ENCODE measurements at places on chromosomes 4 and X.

DNA sequence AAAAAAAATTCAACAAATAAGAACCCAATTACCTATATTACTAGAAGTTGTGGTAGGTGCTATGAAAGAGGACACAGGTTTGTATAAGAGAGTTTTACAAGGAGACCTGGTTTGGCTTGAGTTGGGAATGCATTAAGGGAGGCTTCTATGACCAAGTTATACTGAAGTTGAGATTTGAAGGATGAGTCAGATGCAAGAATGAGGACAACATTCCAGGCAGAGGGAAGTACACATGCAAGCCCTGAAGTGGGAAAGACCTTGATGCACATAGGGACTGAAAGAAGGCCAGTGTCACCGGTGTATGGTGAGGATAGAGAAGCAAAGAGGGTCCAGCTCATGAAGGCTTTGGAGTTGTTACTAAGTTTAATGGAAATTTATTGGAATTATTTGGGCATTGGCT, 52.2 kb downstream of the ANK2 start:
- DNase-seq: no peak

- DNase-seq: no peak
Observed at GRCh38 chr4:71151054-71151453, 157.6 kb downstream of the DCK start.

DNA sequence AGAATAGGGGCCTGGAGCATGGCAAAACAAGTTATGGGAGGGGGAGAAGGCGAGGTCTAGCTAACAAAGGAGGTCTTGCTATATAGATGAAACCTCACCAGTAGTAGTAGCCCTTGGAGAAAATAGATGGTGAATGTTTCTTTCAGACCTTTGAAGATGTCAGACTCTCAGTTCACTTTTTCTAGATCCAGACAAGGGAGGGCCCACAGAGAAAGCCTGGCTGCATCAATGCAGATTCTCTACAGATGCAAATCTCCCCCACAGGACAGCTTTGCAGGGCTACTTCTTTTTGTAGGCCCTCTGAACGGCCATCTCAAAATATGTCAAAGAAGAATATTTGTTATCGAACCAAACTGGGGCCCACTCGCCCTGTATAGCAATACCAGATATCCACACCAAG, 159.7 kb downstream of the ANK2 start:
- DNase-seq: no peak

DNA sequence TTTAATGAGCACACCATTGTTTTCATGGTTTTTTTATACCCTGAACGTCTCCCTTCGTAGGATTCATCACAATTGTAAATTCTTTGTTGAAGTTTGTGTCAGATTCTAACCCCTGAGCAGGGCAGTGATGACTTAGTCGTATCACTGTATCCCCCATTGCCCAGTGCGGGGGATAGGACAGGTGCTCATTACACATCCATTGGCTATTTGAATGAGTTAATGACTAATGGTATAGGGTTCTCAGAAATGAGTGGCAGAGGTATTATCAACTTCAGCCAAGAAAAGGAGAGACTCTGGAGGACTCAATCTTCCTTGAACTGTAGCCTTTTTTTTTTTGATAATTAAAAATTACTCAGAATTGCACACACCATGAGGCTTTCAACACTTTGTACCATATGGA, 64.6 kb downstream of the SYNPO2 start:
- no peak for DNase-seq

DNA sequence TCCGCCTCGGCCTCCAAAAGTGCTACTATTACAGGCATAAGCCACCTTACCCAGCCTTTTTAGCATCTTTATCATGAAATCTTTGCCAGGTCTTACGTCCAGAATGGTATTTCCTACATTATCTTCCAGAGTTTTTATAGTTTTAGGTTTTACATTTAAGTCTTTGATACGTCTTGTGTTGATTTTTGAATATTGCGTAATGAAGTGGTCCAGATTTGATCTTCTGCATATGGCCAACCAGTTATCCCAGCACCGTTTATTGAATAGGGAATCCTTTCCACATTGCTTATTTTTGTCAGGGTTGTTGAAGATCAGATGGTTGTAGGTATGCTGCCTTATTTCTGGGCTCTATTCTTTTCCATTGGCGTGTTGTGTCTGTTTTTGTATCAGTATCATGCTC, 349.6 kb downstream of the KCTD8 start:
- no peak for DNase-seq

GRCh38 chrX:3161681-3162080, 120.4 kb downstream of the ARSF start:
- no peak for DNase-seq

DNA sequence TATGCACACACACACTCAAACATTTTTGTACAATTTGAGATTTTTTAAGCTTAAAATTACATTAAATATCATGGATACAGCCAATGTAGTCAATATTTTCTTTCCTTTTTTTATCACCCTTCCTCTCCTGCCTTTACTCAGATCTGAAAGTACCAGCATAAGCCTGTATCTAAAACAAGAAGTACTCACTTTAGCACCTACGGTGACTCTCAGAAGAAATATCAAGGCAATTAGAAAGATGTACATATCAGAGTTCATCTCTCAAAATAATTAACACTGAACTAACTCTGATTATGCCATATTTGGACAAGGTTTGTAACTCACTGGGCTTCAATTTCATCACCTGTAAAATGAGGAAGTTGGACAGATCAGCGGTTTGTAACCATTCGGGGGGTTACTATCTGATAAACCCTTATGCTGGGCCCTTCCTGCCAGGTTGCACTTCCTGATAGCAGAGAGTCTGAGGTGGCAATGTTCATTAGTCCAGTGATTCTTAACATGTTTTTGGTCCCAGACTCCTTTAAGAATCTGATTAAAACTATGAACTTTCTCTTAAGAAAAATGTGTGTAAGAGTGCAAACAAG, 5.7 kb upstream of the GPR174 start:
- DNase-seq: no peak

DNA sequence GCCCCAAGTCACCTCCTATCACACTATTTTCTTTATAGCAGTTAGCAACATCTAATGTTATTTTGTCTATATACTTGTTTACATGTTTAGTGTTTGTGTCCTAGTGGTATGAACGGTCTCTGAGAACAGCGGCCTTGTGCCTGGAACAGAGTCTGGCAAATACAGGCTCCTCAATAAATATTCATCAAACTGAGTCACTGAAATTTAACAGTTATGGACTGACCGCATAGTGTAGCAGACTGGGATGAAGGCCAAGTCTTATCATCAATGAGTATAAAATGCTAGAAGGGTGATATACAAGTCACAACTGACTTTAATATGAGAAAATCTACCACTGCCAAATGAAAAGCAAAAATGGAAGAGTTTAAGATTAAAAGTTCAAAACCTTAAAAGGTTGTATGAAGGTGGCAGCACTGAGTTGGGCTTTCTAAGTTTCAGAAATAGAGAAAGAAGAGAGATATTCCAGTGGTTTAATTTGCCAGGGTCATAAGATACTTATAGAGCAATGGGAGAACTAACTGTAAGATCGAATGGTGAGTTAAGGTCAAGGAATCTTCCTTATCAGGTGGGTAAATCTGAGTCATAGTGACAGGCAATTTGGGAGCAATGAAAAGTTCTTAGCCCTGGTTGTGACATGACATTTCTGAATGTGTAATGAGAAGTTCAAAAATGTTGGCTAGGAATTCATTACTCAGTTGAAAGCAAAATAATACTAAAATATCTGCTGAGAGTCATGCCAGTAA, 34.9 kb downstream of the ELOVL6 start:
- peak; percentile 1 for DNase-seq

DNA sequence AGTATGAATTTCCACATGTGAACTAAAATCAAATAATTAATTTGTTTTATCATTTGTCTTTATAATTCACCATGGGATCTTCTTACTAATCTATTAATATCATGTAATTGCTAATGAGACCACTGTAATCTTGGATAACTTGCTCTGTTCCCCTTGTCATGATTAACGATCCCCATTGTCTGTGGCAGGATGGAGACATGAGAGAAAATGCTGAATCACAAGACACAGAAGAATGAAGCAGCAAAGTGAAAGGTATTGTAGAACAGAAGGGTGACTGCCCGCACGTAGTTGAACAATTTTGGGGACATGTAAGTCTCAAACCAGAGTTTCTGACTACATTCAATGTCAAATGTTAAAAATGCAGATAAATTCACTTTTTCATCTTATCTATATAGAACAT, 135.2 kb downstream of the EPHA5 start:
- DNase-seq: no peak

GRCh38 chr4:150354214-150354796, 227.6 kb upstream of the MAB21L2 start:
- no peak for DNase-seq

GRCh38 chr4:171573181-171573580, 240.0 kb upstream of the GALNTL6 start:
- DNase-seq: no peak

- DNase-seq: no peak
Observed at GRCh38 chr4:59608466-59608865, 1591.7 kb upstream of the ADGRL3 start.

- no peak for DNase-seq
Observed at GRCh38 chrX:109774706-109775105, 41.6 kb upstream of the ACSL4 start.

DNA sequence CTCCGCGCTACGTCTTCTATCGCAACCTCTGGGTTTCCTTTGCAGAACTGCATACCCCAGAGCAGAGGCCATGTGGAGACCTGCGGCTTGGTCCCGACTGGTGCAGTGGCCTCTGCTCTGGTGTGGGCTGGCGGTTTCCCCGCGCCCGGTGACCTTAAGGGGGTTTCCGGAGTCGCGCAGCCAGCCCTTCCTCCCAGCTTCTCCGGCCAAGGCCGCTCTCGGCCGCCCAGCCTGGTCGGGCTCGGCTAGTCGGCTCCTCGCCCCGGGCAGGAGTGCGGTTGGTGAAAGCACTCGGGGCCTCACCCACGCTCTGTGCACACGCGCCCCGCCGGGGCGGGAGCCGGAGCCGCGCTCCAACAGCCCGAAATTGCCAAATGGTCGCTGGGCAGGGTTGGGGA, 84.9 kb downstream of the BCOR start:
- DNase-seq: no peak

GRCh38 chrX:47091149-47091775, 13.0 kb downstream of the RGN start:
- no peak for DNase-seq

DNA sequence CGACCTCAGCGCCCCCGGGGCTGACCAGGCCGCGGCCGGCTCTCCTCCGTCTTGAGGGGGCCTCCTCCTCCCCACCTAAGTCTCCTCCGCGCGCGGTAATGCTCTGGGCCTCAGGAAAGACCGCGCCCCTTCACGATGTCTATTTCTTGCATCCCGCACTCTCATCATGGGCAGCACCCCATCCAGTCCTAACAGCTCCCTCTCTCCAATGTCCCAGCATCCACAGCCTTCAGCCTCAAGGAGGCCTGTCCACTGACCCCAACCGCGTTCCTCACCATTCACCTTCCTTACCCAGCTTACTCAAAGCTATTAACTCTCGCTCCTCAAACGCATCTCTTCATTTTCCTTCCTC, 77.5 kb downstream of the MAGED4 start:
- DNase-seq: no peak

DNA sequence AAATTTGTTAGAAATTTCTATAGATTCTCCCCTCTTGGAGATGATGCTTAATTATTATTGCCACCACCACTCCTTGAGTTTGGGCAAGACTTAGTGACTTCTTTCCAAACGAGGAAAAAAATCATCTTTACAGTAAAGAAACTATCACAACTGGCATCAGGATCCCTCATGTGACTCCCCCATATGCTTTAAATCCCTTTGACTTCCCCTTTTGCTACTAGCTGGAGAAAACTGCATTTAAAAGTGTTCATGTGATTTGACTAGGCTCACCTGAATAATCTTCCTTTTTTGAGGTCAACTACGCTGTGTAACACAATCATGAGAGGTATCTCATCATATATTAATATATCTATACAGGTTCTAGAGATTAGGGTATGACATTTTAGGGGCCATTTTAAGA, 30.3 kb upstream of the ENOX2 start:
- DNase-seq: no peak

DNA sequence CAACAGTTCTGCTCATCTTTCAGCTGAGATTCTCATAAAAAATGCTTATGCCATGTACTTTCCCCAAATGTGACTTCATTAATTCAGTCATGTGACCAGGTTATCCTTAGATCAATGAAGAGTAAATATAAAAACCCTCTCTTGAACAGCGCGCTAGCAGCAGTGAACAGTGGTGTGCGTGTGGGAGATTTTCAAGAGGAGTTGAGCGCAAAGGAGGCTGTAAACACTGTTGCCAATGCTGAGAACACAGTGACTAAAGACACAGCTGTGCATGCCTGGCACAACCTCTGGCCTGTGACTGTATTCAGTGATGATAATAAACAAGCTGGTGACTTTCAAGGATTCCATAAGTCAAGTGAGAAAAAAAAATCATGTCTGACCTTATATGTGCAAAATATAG, 25.1 kb downstream of the MSX1 start:
- DNase-seq: no peak

Measured in SW 1271 (cell line).